Epithelial cell of proximal tubule (primary cell): ENCODE measurements at places on chromosomes 2 and 18. TPM values are rescaled to one million over a fixed set of nuclear protein-coding genes. Genes with fewer than 3 reads are reported as not detected.
A peak's percentile ranks its signal among the peaks of the same experiment; 100 is the strongest.

The NMUR1 gene
- total RNA-seq = not detected in 2 replicates

The TXNDC2 gene
- not detected in 2 replicates for total RNA-seq

The RAPGEF4 gene
- total RNA-seq = 0.07 and 0.81 TPM in 2 replicates

The CXCR1 gene
- total RNA-seq = not detected in 2 replicates

The HDHD2 gene
- 10.6 and 18.2 TPM in 2 replicates for total RNA-seq

The LOXL3 gene
- 5.9 and 6.6 TPM in 2 replicates for total RNA-seq

The KCNG2 gene
- total RNA-seq = not detected in 2 replicates

The ANKRD62 gene
- not detected in 2 replicates for total RNA-seq

- no peak for DNase-seq
Measured at GRCh38 chr2:182522972-182523473, 96.2 kb upstream of the PDE1A start.

DNA sequence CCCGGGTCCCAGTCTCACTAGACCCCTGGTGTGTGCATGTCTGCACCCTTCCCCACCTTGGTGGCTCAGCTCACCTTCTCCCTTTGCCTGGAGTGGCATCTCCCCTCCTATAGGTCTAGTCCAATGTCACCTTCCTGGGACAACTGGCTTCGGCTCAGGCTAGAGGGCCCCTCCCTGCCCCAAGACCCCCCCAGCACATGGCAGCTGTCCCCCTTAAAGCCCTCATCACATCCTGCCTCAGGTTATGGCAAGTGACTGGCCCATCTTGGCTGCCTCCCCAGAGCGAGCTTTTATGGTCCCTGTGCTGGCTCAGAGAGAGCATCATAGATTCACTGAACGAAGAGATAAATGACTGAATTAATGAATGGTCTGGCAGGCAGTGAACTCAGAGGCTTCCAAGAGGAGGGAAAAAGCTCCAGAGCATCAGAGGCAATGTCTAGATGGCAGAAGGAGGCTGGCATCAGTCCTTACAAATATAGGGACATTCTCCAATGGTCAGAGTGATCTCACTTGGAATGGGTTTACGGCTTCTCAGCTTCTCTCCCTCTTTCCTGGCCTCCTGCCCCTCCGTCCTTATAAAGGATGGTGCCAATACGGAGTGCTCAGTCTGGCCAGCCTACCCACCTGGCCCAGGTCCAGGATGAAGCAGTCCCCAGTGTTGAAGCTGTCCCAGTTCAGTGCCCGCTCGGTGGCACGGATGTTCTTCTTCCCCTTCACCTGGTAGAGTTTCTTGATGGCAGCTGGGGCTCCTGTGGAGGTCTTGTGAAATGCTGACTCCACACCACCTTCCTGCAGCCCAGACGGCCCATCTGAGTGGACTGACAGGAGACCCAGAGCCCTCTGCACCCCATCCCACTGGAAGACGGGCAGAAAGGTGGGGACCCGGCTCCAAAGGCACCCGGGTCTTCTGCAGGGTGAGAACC is 9.4 kb downstream of the CAPG start:
- no peak for DNase-seq

DNA sequence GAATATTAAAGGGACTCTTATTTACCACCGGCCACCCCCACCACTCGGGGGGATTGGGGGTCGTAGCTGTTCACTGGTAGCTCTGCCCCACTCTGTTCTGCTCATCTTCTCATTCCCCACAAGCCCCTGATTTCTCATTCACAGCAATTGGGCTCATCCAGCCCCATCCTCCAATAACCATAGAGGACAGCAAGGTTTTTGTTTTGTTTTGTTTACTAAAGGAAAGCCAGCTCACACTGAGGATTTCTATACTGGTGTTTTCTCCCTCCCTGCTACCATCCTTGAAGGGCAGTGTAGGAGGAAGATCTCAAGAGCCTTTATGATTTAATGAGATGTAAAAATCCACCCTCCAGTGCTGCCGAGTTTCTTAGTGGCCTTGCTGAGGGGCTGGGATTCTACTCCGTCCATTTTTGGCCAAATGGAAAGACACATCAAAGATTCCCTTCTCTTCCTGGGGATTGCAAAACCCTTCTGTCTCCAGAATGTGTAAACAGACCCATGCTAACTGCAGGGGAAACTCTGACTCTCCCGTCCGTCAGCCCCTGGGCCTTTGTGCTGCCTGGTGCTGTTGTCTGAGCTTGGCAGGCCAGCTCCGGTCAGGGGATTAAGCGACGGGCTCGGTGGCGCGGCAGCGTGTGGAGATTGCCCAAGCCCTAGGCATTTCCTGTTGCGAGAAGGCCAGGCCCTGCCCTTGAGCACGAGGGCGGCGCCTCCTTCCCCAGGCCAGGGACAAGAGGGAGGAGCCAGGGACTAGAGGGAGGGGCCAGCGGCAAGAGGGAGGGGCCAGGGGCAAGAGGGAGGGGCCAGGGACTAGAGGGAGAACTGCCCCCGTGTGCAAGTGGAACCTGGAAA is 165.0 kb downstream of the ANTXR1 start:
- no peak for DNase-seq

- no peak for DNase-seq
Measured at GRCh38 chr2:119549241-119549640, 5.0 kb downstream of the CFAP221 start.

- DNase-seq = no peak
Measured at GRCh38 chr18:10877987-10878386, 271.4 kb downstream of the PIEZO2 start.

- no peak for DNase-seq
Measured at GRCh38 chr18:62179213-62179612, 7.6 kb downstream of the PIGN start.

- no peak for DNase-seq
Measured at GRCh38 chr2:61995515-61995914, 90.0 kb downstream of the COMMD1 start.

DNA sequence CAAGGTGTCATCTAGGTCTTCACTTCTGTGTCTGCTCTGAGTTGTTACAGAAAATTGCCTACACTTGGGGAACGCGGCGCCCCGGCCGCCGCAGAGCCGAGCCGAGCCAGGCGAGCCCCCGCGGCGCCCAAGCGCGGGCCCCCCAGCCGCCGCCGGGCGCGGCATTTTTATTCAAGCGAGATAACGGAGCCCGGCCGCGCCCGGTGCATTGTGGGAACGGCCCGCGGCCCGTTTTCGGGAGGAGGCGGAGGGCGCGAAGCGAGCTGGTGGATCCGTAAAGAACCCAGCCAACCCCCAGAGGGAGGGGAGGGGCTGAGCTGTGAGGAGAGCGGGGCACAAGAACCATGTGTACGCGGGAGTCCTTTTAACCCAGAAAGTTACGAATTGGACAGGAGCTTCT is 191.8 kb downstream of the FTCDNL1 start:
- no peak for DNase-seq

GRCh38 chr2:120290737-120291136 is 38.1 kb downstream of the RALB start:
- DNase-seq = no peak

DNA sequence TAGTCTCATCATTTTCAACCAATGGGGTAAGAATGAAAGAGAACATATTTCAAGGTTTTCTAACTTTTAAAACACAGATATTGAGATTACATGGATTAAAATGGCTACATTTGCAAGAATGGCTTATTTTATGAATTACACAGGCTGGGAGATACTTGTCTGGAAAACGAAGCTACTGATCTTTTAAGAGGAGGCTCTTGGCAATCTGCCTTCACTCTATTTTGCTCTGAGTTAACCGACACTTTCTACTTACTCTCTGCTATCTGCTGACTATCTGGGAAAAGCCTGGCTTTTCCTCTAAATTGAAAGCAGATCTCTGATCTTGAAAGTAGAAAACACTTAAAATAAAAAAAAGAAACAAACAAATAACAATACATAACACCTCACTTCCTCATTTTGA is 325.4 kb upstream of the LINC00305 start:
- DNase-seq = no peak

DNA sequence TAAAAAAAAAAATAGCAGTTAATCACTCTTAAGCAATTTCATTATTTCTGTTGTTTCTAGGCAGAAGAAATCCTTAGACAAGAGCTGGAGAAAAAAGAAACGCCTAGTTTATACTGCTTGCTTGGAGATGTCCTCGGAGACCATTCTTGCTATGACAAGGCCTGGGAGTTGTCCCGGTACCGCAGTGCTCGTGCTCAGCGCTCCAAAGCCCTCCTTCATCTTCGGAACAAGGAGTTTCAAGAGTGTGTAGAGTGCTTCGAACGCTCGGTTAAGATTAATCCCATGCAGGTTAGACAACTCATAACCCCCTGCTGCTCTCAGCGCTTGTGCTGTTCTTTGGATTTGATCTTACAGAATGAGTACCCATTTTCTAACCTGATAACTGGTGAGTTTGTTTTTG is 130.4 kb downstream of the TTC27 start:
- DNase-seq = no peak

DNA sequence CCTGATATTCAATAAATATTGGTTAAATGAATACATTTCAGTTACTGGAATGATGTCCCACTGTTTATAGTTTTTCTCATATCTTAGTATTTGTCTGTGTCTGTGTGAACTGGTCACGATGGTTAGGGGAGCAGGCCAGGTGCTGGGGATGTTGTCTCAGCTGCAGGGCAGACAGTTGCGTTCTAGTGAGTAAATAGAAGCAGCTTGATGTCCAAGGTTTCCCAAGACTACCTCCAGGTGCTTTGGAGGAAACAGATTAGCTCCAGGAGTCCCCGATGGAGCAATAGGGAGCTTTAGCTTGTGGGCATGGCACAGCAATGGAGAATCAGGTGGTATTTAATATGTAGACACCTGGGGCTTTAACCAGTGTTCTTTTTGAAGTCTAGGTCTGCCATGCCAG is 75.5 kb downstream of the GULP1 start:
- no peak for DNase-seq

DNA sequence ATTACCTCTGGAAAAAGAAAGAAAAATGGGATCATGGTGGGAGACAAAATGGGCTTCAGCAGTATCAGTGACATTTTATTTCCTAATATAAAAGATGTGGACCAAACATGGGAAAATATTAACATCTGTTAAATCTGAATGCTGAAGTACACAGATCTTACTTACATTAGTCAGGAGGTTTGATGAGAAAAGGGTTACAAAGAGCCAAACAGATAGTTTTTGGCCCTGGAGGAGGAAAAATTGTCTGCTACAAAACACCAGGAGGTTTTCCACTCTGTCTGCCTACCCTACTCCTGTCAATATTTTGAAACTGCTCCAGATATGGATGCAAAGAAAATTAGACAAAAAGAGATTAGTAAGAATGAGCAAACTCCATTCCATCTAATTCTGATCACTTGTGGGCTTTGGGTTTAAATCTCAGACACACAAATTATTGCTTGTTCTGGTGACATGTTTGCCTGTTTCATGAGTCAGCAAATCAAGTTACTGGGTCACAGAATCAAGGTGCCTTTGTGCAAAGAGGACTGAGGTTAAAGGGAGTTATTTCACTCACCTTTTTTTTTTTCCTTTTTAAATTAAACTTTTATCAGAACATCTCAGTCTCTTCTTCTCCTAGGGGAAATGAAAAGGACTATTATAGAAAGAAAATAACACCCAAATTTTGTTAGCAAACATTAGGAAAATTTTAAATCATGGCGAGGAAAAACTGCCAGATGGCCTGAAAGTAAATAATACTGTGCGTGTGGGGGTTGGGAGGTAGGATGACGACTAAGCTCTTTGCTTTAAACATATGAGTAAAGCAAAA is 87.0 kb upstream of the SPATS2L start:
- DNase-seq = no peak

DNA sequence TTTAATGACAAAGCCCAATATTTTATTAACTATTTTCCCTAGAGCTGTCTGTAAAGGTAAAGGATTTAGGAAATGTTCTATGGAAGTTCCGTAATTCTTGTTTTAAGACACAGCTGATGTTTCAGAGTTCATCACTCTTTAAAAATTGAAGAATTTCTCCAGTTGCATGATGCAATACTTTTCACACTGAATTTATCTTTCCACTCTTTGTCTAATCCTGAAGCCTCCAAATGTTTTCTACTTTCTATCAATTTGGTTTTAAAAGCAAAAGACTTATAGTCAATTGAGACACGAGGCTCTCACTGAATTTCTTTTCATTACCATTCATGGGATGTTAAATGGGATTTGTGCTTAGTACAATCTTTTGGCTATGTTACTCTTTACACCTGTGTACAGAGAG is 223.2 kb downstream of the TDRD15 start:
- DNase-seq = no peak

DNA sequence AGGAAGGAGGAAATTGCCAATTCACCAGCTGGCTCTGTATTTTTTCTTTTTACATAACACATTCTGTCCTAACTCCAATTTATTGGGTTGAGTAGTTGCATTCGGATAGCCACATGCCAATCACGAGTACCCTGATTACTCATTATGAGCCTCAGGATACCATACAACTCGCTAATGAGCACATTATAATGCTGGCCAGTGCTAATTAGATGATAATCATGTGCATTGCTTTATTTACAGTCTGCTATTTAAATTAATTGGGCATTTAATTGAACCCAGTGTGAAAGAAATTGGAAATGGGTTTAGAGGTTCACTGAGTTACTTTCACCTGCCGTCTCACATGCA is 15.2 kb downstream of the G6PC2 start:
- no peak for DNase-seq

DNA sequence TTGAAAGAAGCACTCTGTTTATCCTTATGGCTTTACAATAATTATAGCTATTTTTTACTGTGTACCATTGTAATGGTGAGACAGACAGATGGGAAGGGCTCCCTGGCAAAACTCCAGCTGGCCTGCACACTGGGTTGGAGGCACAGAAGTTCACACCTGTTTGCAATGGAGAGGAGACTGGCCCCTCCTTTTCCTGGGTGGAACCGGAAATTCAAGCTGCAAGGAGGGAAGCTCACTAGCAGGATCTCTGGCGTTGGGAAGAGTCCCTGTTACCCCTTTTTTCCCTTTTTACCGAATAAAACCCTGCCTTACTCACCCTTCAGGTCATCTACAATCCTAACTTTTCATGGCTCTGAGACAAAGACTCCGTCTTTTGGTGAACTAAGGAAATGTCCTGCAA is 100.3 kb upstream of the TFPI start:
- DNase-seq = no peak

- no peak for DNase-seq
Measured at GRCh38 chr18:63002305-63002704, 287.0 kb downstream of the PHLPP1 start.

- no peak for DNase-seq
Measured at GRCh38 chr2:21657445-21657844, 533.7 kb downstream of the TDRD15 start.

DNA sequence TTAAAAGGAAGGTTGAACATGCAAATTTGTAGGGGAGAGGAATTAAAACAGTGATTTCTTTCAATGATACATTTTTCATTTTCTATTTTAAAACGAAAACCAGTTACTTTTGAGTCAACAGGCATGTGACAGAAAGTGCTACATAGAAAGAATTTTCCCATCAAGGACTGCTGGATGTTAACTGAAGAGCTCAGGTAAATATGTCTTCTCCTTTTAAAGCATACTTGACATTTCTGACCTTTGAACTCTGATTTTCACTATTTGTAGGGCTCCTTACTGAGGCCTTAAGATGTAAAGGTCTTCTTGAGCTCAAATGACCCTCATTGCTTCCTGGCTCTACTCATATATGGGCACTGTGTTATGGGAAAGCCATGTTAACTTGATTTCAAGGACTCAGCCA is 32.4 kb downstream of the FIGN start:
- no peak for DNase-seq

- DNase-seq = peak; percentile 16
Measured at GRCh38 chr2:181742922-181743722, 62.8 kb upstream of the NEUROD1 start.
